COLO829 (cell line): ENCODE measurements at places on chromosomes 6 and 20.

GRCh38 chr20:47620808-47621805 is 119.4 kb downstream of the NCOA3 start:
- peak; percentile 45 for DNase-seq

GRCh38 chr20:45340236-45340847 is 7.9 kb downstream of the SDC4 start:
- DNase-seq = no peak

- DNase-seq = no peak
Observed at GRCh38 chr6:90431576-90431975, 134.9 kb upstream of the BACH2 start.

- DNase-seq = no peak
Observed at GRCh38 chr6:93407186-93407585, 12.2 kb downstream of the EPHA7 start.
